ENCODE measurements at places on chromosomes 3 and 15.

DNA sequence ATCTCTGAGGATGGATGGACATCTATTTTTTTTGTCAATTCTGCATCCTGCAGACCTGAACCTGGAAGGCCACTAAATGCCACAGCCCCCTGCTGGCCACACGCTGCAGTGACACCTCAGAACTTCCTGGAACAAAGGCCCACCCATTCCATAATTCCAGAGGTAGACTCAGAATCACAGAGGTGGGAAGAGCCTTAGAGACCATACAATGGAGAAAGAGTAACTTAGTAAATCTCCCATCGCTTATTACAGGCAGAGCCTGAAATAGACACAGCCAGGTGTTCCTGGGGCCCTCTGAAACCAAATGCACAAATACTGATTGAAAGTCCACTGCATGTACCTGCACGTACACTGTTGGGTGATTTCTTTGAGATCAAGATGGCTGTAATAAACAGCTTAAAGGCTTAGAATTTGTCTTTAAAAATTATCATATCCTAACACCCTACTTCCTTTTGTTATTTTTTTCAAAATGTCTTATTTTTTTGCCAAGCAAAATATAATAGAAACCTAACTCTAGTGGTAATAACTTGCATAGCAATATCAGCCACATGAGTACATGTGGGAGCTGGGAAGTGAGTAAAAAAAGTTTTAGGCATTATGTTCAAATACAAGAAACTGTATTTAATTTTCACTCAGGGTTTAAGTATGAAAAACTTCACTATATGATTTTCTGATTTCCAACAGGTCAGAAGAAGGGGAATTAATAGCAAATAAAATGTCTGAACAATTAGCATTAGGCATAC is 62.7 kb downstream of the EOMES start:
- peak; percentile 28 for DNase-seq

GRCh38 chr15:75163150-75163564 is 38.5 kb upstream of the C15orf39 start:
- DNase-seq = no peak

DNA sequence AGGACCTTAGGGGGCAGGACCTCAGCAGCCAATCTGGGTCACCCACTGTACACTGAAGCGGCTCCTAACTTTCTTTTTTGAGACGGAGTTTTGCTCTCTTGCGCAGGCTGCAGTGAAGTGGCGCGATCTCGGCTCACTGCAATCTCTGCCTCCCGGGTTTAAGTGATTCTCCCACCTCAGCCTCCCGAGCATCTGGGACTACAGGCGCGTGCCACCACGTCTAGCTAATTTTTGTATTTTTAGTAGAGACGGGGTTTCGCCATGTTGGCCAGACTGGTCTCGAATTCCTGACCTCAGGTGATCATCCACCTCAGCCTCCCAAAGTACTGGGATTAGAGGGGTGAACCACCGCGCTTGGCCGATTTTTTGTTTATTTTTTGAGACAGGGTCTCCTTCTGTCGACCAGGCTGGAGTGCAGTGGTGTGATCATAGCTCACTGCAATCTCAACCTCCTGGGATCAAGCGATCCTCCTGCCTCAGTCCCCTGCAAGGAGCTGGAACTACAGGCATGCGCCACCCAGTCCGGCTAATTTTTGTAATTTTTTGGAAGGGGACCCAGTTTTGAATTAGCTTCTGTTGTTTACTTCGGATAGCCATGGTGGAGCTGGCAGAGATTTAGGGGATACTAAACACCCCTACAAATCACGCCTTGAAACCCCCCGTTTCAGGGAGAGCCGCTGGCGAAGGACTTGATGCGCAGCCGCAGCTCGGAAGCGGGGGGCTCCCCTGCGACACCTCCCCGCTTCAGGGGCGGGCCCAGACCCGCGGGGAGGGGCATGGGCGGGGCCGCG is 1.5 kb upstream of the CLK3 start:
- peak; percentile 98 for DNase-seq

DNA sequence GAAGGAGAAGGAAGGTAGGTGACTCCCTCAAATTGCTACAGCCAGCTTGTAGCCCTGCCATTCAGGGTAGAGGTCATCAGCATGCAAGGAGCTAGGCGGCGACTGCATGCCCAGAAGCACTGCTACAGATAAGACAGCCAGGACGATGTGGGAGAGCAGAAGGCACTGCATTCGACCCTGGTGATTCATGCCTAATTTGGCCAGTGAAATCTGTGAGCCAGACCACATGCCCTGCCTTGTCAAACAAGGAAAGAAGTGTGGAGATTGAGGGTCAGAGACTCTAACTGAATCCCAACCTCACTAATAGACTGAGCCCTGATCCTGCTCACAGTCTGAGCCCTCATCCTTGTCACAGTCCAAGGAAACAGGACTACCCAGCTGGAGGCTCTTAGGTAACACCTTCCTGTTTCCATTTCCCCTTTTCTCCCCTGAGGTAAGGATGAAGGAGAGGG is 86.6 kb downstream of the LINGO1 start:
- no peak for DNase-seq

DNA sequence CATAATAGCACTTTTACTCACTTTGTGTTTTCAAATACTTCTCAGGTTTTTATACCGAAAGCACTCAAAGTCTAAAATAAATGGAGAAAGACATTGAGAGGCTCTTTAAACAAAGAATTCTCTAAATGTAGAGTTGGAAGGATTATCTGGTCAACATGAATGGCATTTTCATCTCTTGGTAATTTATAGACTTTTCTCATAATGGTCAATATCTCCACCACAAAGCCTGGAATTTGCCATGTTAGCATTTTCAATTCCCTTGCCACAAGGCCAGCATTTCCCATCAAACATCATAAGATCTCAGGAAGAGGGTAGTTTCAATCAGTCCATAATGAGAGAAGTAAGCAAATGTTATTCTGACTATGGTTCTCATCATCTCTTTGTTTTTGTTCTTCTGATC is 293.0 kb downstream of the CADM2 start:
- DNase-seq = no peak

DNA sequence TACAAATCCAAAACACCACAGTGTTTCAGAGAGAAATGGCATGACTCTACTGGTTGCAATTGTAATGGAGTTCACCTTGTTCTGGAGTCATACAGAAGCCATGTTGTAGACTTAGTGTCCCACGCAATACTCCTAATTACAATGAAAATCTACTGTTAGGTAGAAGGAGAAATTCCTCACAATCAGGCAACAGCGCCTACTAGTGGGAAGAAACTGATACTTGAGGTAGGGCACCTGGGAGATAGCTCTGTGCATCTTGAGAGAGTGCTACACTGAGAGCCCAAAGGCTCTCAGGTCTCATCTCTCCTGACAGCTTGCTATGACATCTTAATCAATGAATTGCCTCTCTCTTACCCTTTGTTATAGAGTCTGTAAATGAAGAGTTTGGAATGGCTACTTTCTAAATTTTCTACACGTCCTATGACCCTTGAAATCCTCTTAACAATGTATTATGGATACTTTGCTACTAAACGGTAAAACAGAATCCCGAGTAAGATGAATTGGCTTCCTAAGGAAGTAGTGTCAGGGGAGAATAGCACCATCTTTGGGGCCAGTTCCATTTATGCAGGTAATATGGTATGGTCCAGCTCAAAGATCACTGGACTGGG is 422.7 kb upstream of the TPRG1 start:
- no peak for DNase-seq

- DNase-seq = no peak
Measured at GRCh38 chr15:23548071-23548470, 17.4 kb upstream of the MKRN3 start.

GRCh38 chr3:111846717-111847116 is 12.3 kb upstream of the PHLDB2 start:
- DNase-seq = no peak

DNA sequence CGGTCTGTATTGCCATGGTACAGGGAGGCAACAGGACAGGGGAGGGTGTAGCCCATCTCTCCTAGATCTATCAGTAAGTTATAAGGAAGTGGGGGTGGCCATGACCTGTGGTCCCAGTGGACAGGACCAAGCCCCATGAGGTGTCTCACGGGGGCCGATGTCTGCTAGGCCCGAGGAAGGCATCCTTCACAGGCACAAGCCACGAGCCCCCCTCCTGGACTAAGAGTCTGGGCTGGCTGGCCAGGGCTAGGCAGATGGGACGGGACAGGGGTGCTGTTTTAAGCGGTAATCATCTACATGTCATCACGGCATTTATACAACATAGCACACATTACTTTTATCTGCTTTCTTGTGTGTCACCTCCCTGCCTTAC is 2.6 kb upstream of the TBC1D2B start:
- no peak for DNase-seq

GRCh38 chr3:113828600-113828999 is 10.0 kb upstream of the GRAMD1C start:
- DNase-seq = no peak

- no peak for DNase-seq
Measured at GRCh38 chr3:3495611-3496010, 303.6 kb upstream of the LRRN1 start.

- DNase-seq = no peak
Measured at GRCh38 chr15:79025802-79026201, 64.8 kb downstream of the RASGRF1 start.

GRCh38 chr3:147895509-147895908 is 486.3 kb downstream of the ZIC1 start:
- DNase-seq = no peak

- no peak for DNase-seq
Measured at GRCh38 chr15:85625856-85626255, 168.9 kb downstream of the KLHL25 start.

DNA sequence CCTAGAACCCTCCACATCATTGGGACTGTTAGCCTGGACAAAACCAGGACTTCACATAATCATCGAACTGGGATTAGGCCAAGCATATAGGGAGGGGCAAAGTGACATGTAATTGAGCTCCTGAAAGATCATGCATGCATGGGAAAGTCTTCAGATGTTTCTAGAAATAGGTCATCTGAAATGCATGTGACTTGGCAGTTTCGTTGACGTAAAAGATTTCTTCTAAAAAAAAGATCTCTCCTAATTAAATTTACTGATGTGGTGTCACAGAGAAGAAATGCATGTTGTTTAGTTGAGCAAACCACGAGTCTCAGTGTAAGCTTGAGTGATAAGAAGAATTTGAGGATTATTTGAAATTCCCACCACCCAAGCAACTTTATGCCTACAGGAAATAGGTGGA is 70.0 kb upstream of the LIMD1 start:
- no peak for DNase-seq

DNA sequence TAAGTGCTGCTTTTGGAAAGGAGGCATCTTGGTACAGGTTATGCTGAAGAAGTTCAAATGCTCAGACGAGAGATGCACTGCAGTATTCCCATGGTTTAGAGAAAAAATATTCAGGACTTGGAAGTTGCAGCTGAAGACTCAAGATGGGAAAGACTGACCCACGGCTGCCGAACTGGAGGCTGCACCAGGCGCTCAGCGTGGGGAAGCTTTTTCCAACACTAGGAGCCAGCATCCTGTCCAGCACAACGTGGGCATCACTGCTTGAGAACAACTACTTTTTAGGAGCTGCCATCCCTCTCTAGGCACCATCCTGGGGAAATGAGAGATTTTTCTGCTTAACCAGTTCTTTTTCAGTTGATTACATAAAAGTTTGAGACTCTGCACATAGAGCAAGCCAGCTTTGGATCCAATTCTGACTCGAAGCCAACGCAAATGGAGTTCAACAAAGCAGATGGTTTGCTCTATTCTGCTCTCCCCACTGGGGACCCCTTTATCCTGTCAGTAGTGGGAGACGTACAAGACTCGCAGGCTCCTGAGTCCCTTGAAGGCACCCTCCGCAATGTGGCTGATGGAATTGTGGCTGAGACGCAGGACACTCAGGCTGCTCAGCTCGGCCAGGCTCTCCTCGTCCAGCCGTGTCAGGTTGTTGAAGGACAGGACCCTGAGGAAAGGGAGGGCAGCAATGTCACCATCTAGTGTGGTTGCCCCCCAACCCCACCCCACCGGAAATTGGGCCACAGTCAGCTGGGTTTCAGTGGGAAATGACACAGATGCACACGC is 93.8 kb downstream of the LRIG1 start:
- no peak for DNase-seq

DNA sequence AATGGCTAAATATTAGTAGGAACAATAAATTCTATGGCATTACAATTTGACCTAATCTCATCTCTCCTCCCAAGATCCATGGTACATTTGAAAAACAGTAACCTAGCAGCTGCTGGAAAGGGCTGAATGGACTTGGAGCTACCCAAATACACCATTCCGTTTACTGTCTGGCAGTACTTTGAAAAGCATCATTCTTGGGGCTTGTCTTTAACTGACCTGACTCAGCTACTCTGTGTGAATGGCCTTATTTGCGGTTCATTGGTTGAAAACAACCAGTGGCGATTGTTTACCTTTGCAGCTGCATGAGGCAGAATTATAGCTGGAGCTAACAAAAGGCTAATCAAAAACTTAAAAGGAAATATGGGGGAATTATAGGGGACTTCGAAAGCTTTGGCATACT is 311.2 kb upstream of the MCTP2 start:
- DNase-seq = no peak

DNA sequence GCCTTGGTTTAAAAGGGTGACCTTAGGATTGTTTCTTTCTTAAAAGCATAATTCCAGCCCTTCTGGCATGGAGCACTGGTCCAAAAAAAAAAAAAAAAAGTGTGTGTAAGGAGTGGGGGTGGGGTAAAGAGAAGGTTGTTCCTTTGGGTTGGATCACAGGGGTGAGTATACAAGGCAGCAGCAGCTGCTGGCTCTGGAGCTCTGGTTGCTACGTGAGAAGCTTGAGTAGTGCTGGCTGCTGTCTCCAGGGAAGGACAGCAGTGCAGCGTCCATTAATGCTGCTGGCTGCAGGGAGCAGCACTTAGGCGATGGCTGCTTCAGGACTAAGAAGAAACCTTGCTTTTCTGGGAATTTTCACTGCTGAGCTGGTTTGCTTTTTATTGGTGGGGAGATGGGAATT is 2.3 kb downstream of the SETD5 start:
- DNase-seq = no peak

Data from GM12891 (cell line).